AG04449 (cell line): ENCODE measurements at places on chromosomes 5 and 9.

- DNase-seq = no peak
Observed at GRCh38 chr5:129135633-129136032, 41.1 kb downstream of the ISOC1 start.

DNA sequence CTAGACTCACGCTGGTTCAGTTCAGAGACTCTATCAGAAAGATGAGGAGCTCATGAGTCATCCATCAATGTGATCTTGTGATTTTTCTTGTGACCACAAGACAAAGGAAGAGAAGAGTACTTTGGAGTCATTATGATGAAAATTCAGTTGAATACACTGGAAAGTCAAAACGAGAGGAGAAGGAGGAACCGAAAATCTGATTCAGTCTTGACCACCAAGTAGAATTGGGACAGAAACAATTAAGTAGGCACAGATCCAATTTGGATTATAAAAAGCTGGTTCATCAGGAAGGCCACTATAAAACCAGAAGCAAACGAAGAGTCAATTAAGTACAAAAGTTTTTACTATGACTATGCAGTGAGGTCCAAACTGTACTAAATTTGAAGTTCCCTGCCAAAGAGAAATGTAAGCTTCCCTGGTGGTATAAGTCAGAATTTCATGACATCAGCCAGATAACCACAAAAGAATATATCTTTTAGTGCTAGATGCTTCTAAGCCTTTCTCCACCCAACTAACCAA lies 90.9 kb downstream of the THBS4 start:
- peak; percentile 76 for DNase-seq

GRCh38 chr5:87394411-87395165 lies 18.1 kb downstream of the CCNH start:
- DNase-seq = no peak

DNA sequence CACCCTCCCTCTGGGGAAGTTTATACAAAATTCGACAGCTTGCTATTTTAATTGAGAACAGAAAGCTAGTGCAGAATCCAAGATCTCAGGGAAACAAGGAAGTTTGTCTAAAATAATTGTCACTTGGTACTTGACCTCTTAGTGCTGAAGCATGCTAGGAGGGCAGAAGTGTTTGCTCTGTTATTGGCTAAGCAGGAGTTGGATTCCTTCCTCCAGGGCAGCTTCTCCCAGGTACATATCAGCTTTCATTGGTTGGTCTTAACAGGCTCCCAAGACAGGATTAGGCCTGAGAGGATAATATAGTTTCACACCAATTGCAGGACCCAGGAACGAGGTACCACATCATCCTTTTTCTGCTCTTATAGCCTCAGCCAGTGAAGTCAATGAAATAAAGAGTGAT lies 432.8 kb downstream of the IRX1 start:
- no peak for DNase-seq

- no peak for DNase-seq
Observed at GRCh38 chr5:125610892-125611291, 812.3 kb upstream of the GRAMD2B start.

DNA sequence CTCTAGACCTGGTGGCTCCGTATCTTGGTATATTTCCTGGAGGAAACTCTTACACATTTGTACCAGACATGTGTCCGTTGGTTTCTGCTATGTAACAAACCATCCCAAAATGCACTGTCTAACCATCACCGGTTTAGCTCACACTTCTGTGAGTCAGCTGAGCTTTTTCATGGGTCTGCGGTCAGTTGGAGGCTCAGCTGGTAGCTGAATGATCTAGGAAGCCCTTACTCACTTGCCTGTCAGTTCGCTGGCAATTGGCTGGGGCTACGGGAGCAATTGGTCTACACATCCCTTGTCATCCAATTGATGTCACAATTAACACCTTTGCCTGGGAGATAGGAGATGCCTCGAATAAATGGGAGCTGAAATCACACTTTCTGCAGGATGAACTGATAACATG lies 11.6 kb upstream of the WHRN start:
- DNase-seq = no peak

GRCh38 chr5:89436464-89436863 lies 553.5 kb upstream of the MEF2C start:
- no peak for DNase-seq

DNA sequence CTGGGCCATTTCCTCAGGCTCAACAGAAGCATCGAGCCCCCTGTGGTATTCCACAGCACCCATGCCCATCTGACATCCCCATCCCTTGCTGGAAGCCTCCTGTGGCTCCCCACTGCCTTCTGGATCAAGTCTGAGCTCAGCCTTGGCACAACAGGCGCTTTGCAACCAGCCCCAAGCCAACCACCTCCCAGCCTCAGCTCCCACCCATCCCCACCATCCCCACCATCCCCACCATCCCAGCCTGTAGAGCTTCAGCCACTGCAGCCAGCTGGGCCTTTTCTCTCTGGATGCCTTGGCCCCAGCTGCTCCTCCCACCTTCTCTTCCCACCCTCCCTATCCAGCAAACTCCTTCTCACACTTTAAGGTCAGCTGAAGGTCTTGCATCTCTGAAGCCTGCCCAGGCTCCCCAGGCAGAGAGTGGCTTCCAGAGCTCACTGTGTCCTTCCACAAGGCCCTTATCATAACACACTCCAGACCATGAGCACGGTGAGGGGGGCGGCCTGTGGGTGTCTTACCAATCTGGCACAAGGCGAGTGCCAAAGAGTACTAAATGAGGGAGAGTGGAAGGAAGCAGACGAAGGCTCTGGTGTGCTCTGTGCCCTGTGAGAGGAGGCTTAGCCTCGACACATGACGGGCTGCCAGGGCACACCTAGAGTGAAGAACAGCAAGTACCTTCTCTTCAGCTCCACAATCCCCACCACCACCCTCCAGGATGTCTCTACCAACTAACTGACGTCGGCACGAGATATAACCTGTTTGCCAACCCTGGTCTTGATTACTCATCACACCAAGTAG lies 6.5 kb downstream of the HIGD2A start:
- no peak for DNase-seq

DNA sequence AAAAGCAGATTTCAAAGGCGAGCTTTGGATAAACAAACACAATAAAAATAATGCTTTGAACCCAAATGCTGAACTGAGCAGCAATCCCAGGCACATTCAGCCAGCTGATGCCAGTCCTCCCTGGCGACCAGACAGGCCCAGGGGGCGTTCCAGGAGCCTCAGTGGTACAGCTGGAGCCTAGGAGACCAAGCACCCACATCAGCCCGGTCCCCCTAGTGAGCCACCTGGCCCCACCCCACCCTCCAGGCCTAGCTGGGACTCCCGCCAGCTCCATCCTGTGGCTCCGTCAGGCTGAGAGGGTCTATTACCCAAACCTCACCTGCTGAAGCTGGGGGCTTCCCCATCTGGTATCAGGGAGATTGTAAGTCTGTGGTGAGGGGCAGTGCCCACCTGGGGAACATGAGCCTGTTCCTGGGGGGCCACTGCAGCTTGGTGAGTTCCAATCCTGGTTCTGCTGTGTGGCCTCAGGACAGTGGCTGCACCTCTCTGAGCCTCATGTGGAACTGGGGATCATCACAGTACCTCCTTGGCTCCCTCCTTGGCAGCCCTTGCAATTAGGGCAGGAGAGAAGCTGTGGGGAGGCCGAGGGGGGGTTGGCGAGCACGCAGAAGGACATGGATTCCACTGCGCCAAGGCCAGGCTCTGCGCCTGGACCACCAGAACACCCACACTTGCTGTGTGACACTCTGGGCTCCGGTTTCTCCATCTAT lies 16.7 kb downstream of the C9orf50 start:
- no peak for DNase-seq

GRCh38 chr5:179375236-179375685 lies 30.0 kb upstream of the ADAMTS2 start:
- no peak for DNase-seq

- no peak for DNase-seq
Observed at GRCh38 chr5:88669371-88670050, 213.5 kb downstream of the MEF2C start.
